ENCODE measurements at places on chromosomes 7 and 10. TPM values are rescaled to one million over a fixed set of nuclear protein-coding genes. Genes with fewer than 3 reads are reported as not detected.
A peak's percentile ranks its signal among the peaks of the same experiment; 100 is the strongest.

- no peak for DNase-seq
These were observed 433.0 kb downstream of the ANKRD7 start for GRCh38 chr7:118657391-118658005.

DNA sequence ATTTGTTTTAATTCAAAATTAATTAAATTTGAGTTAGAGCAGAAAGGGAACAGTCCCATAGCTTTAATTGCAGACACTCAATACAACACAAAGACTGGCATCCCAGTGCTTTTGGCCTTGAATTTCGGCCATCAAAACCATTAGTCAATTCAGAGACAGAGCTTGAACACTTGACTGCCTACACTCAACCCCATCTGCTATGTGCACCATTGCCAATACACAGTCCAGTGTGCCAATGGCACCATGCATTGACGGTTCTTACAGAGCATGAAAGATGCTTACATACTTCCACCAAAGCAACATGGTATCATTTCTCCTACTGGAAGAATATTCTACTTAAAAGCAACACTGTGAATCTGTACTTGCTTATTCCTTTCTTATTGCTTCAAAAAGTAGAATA, 43.6 kb upstream of the LRRTM3 start:
- no peak for DNase-seq

Gene MMD2
- polyA plus RNA-seq: not detected

Gene MUC3A
- 1.2 TPM for polyA plus RNA-seq

- DNase-seq: no peak
These were observed 94.2 kb downstream of the EBF3 start for GRCh38 chr10:129869596-129870473.

- DNase-seq: no peak
These were observed 948.4 kb downstream of the SORCS1 start for GRCh38 chr10:106216085-106216484.

Gene DYDC2
- polyA plus RNA-seq: 1.5 TPM

DNA sequence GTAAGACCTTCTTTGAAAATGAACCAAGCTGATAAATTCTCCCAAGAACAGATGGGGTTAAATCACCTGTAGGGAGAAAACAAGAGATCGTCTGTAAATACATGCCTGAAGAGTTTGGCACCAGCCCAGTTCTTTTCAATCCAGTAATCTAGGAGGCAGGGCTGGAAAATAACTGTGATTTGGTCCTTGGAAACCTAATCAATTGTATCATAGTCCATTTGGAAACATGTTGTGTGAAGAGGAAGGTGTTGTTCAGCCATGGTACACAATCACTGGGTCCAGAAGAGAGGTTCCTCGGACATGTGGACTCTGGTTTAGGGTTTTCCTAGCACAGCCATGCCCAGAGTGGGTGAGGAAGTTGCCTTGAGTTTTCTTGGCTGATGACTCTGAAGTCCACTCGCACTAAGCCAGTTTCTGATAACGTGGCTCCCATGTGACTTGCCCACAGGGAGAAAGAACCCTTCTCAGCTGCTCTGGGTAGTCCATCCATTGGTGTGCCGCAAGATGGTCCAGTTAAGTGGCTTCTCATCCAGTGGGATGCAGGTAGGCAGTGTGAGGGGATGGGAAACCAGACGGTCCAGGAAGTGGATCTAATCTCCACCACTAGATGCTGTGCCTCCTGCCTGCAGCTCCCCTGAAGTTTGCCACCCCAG, 5.1 kb downstream of the BLNK start:
- no peak for DNase-seq

- DNase-seq: no peak
These were observed 47.1 kb downstream of the NXPH1 start for GRCh38 chr7:8480527-8480926.

Gene CCDC146
- 34.4 TPM for polyA plus RNA-seq

Gene PTPRN2
- polyA plus RNA-seq: 6.0 TPM

DNA sequence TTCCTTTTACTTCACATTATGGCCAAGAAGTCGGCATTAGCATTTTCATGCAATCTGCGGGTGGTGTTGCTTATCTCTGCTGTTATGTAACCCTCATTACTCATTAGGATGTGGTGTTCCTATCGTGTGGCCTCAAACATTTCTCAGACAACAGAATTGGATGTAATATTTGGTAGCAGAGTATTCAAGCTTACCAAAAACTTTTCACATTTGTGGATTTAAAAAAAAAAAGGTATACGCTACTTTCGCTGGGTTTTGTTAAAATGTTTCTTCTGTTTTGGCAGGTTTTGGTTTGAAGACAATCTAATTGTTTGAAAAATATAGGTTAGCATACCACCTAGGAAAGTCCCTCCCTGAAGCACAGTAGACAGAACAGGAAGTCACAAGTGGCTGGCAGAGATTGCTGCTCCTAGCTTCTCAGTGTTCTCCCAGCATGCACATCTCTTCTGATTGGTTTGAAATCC, 128.8 kb downstream of the GATA3 start:
- no peak for DNase-seq

Gene NPSR1
- polyA plus RNA-seq: not detected

Gene CPXM2
- 5.6 TPM for polyA plus RNA-seq

GRCh38 chr10:74194999-74195398, 44.0 kb downstream of the ADK start:
- no peak for DNase-seq

DNA sequence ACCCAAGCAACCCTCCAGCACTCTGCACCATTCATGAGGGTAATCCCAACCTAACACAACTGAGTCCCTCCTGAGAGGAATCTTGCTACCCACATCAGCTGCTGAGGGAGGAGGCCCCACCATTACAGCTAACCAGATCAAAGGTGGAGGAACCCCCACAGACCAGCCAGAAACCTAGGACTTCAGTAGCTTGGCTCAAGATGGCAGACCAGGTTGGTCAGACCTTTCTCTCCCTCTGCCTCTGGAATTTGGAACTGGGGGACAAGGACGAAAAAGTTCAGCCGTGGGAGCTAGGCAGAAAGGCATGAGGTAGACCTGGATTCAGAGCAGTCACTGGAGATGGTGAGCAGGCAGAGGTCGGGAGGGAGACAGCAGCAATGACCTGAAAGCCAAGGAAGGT, 101.3 kb upstream of the CACUL1 start:
- DNase-seq: no peak

- DNase-seq: no peak
These were observed 97.9 kb upstream of the KLF14 start for GRCh38 chr7:130831817-130832481.

GRCh38 chr7:112195717-112196116, 10.5 kb downstream of the DOCK4 start:
- DNase-seq: no peak

GRCh38 chr10:34076443-34076842, 738.7 kb downstream of the PARD3 start:
- no peak for DNase-seq

GRCh38 chr7:142323706-142324105, 65.8 kb upstream of the PRSS58 start:
- peak; percentile 44 for DNase-seq

- no peak for DNase-seq
These were observed 221.4 kb upstream of the NFE2L3 start for GRCh38 chr7:25930492-25931048.

- DNase-seq: no peak
These were observed 39.7 kb downstream of the CACNB2 start for GRCh38 chr10:18179891-18180290.

- DNase-seq: no peak
These were observed 384.4 kb upstream of the SHH start for GRCh38 chr7:156196649-156197048.

DNA sequence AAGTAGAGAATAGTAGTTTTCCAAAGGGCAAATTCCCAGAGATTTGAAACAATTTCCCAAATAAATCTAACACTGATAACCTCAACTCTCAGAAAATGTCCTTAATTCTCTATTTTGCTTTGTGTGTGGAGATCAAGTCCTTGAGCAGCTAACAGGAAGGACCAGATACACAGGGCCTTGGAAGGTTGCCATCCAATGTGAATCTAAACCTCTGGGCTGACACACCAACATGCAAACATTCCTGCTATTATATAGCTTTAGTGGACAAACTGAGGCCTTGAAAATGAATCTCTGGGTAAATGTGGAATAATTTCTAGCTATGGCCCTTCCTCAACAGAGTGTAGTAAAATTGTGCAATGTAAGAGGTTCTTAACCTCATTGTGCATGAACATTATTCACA, 44.1 kb upstream of the PARD3 start:
- DNase-seq: no peak

Gene TBX20
- not detected for polyA plus RNA-seq

DNA sequence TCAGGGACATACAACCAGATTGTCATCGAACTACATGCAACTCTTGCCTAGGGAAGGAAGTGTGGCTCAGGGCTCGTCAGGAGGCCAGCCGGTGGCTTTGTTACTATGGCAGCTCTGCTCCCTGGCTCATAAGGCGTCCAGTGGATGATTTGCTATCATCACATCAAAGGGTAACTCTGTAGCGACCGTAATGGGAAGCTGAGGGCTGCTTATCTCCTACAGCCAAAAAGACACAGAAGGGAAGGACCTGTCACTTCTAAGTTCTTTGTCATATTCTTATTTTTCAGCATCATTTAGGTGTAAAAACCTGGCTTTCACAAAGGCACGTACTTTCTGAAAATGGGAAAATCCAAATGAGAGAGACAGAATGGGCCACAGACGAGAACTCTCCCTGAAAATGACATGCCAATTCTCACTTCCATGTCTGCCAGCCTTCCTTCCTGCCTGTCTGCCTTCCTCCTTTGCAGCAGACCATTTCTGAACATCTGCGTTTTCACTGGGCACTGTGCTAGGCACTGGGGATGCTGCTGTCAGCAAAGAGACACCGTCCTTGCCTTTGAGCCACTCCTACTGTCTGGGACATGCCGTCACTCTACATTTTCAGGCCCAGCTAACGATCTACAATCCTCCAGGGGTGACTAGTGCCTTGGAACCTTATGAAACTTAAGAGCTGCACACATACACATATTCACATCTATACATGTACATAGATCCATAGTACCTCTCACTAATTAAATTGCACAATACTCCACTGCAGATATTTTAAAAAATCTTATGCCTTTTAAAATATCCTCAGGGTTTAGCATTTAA, 26.9 kb downstream of the ENKUR start:
- DNase-seq: no peak

DNA sequence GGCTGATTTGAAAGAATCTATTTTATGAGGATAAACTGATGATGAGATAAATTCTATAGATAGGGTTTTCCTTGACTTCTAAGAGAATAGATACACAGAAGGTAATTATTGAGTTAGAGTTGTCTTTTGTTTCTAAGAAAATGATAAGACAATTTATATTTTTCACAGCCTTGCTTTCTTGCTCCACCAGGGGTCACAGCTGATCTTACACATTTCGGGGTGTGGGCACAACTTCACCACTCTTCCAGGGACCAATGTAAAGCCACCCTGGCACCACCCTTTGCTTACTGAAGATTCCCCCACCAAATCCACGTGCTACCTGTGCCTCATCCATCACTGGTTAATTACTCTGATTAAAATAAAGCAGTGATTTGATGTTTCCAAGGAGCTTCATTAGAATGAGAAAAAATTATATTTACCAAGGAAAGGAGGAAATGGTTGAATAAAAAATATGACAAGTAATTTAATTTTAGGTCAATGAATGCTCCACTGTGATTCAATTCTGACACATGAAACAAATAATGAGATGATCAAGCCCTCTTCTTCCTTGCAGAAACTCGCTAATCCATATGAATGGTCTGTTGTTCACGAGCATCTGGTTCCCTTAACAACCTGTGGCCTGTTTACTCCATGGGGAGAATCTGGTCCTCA, 177.3 kb upstream of the TNS3 start:
- DNase-seq: no peak

- DNase-seq: no peak
These were observed 152.2 kb downstream of the DNAJB6 start for GRCh38 chr7:157488966-157489365.

- DNase-seq: peak; percentile 78
These were observed 39.0 kb upstream of the EMX2 start for GRCh38 chr10:117503244-117504205.

GRCh38 chr7:51324206-51324898, 7.7 kb upstream of the COBL start:
- DNase-seq: no peak

DNA sequence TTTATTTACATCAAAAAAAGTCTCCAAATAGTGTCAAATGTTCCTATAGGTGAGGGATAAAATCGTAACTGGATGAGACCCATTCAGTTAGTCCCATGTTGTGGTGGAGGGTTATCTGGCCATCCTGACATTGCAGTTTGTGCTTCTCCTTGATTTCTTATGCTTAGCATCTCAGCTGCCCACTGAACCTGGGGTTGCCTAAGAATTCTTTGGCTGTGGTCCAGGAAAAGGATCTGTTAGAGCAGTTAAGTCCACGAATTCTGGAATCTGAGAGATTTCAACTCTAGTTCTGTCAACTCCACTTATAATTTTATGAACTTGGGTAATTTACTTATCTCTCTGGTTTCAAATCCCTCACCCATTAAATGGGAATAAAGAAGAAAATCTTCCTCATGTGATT, 1673.4 kb downstream of the REEP3 start:
- no peak for DNase-seq

Gene MYL7
- polyA plus RNA-seq: 0.62 TPM

Gene KIF20B
- 14.4 TPM for polyA plus RNA-seq

Gene SUN1
- 127 TPM for polyA plus RNA-seq

Gene PRKAR2B
- polyA plus RNA-seq: 37.5 TPM

Gene EVX1
- polyA plus RNA-seq: 0.11 TPM

DNA sequence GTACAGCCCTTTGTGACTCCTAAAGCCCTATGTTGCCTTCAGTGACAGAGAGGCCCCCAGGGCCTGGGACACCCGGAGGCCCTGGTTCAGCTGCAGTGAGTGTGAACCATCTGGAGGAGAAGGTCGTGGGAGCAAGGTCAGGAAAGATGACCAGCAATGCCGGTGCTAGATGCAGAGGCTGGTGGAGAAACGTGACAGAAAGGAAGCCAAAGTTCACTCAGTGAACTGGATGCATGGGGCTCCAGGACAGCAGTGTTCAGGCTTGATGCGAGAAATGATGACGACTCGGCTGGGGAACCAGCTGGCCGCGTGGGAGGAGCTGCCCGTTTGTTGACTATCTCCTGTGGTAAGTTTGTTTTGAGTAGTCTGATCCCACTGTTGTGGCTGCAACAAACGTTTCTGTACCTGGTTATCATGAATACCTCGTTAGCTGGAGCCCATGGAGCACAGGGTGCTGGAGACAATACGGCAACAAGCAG, 54.1 kb upstream of the MKRN1 start:
- no peak for DNase-seq

Gene FBXW4
- 52.7 TPM for polyA plus RNA-seq

Gene AGR3
- 0.90 TPM for polyA plus RNA-seq

Gene TAS2R38
- polyA plus RNA-seq: not detected

- no peak for DNase-seq
These were observed 160.5 kb upstream of the FERD3L start for GRCh38 chr7:19305698-19306097.

DNA sequence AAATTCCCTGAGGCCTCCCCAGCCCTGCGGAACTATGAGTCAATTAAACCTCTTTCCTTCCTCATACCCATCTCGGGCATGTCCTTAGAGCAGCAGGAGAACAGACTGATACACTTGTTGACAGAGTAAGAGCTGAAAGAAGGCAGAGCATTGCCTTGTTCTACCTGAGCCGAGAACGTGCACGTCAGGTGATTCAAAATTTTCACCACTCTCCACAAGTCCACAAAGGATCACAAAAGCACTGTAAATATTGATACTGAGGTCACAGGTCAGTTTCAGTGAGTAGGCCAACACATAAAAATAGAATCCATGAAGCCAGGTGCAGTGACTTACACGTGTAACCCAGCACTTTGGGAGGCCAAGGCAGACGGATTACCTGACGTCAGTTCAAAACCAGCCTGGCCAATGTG, 27.8 kb downstream of the DCLRE1C start:
- no peak for DNase-seq

All from renal cortex interstitium (tissue), 15 donors.